ENCODE measurements at places on chromosomes 6 and 20.

DNA sequence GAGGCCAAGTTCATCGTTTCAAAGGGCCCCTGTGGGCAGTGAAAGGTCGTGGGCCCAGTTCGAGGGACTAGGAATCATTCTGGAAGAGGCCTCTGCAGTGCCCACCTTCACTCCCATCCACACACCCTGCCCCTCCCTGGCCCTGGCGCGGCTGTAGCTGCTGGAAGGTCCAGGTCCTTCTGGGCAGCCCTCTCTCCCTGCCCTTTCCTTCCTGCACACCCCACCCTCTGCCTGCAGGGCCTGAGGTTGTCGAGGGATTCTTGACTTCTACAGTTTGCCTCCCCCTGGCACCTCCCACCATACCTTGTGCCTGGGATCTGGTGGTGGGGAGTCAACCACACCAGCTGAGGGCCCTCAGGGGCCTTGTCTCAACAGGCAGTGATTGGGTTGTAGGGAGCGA is 4.5 kb upstream of the MYT1 start:
- no peak for DNase-seq

DNA sequence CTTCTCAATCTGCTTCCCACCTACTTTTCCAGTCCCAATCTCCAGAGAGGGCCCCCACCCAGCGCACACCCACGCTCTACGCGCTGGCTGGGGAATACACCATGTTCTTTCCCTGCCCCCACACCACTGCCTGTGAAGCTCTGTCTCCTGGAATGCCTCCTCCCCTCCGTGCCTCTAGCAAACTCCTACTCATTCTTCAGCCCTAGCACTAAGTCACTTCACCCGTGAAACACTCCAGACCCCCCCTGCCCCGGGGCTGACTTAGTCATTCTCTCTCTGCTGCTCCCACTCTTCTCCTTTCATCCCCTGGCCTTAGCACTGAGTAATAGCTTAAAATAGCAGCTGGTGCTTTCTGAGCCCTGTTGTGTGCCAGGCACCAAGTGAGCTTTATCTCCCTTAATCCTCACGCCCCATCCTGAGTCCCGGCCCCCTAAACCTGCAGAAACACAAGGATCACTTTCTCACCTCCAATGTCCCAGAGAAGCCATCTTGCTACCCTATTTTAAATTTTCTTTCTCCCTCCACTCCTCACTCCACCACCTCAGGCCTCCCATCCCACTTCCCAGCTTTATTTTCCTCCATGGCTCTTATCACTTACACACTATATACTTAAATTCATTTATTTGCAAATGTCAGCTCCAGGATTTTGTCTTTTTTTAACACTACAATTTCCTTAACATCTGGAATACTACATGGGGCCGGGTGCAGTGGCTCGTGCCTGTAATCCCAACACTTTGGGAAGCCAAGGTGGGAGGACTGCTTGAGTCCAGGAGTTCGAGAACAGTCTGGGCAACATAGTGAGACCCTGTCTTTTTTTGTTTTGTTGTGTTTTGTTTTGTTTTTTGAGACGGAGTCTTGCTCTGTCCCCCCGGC is 6.3 kb upstream of the PARD6B start:
- DNase-seq: peak; percentile 100

DNA sequence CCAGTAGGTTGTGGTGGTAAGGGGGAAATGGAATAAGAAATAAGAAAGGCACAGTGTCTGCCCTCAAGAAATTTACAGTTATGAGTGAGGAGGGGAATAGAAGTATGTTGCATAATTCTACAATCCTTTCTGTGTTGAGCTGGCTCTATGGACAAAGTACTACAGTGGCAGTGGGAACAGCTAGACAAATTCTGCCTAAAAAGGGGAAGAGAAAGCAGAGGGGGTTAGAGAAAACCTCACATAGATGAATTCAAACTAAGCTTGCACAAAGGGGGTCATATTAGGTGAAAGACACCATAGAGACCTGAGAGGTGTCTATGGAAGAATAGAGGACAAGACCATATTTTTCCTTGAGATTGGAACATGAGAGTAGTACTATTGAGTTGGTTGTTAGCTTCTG is 146.9 kb upstream of the VGLL2 start:
- no peak for DNase-seq

- DNase-seq: peak; percentile 90
These were observed 21.0 kb downstream of the PIGT start for GRCh38 chr20:45436732-45437485.

DNA sequence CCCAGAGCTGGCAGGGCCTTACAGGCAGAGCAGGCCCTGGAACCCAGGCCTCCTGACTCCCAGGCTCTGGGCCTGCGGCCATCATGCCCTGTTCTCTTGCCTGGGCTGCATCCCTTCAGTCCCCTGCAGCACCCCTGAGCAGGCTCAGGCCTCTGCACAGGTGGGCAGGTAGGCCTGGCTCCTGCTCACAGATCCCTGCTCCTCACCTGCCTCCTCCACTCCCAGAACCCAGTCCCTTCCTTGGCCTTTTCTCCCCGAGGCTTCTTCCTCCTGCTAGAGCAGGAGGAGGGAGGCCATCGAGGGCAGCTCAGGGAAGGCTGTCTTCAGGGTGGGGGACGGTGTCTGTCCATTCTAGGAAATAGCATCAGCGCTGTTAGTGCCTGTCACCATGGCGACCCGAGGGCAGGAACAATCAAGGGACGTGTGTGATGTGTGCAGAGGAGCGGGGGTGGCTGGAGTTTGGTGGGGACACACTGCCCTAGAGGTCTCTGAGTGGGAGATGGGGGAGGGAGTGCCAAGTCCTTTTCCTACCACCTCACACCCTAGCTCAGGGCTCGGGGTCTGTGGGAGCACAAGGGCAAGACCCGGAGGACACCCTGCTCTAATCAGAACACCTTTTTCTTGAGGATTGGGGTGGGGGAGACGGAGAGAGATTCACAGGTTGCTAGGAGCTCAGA is 26.6 kb downstream of the GLP1R start:
- DNase-seq: no peak

DNA sequence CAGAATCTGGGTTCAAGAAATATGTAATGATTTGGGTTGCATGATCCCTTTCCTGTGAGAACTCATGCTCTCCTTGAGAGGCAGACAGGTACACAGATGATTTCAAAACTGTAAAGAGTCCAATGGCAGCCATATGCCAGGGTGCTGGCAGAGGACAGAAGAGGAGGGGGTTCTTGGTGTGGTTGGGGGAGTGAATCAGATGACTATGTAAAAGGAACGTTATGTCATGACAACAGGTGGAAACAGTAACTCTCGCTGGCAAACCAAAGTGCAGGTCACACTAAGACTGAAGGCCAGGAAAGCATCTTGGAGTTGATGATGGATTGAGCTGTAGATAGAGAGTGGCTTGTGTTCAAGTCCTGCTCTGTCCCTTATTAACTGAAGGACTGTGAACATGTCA is 20.3 kb downstream of the OR2A4 start:
- no peak for DNase-seq

- no peak for DNase-seq
These were observed 10.0 kb upstream of the RIPOR3 start for GRCh38 chr20:50701041-50701963.

DNA sequence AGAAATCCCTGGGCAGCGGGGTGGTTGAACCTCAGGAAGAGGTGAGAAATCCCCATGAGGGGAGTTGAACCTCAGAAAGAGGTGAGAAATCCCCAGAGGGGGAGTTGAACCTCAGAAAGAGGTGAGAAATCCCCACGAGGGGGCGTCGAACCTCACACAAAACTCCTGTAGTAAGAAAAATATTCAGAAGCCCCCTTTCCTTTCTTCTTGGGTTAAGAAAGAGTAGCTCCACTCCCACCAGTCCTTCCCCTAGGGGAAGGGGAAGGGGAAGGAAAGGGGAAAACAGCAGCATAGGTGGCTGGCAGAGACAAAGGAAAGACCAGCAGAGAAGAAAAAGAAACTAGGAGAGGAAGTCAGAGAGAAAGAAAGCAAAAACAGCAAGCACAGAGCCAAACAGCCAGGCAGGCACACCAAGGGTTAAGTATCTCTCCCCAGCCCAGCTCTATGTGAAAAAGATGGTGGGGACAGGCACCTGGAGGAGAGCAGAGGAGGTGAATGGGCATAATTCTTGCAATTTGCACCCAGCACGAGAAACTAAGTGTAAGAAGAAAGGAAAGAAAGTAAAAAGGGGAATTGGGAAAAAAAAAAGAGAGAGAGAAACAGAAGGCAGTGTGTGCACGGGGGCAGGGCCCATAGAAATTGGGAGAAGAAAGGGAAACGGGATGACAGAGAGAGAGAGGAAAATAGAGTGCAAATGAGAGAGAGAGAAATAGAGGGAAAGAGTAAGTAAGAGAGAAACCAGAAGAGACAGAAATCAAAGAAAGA is 88.2 kb downstream of the PLG start:
- DNase-seq: peak; percentile 15

- DNase-seq: no peak
These were observed 318.5 kb downstream of the CDC5L start for GRCh38 chr6:44706011-44706410.

- no peak for DNase-seq
These were observed 34.5 kb upstream of the NOL4L start for GRCh38 chr20:32619586-32619985.

DNA sequence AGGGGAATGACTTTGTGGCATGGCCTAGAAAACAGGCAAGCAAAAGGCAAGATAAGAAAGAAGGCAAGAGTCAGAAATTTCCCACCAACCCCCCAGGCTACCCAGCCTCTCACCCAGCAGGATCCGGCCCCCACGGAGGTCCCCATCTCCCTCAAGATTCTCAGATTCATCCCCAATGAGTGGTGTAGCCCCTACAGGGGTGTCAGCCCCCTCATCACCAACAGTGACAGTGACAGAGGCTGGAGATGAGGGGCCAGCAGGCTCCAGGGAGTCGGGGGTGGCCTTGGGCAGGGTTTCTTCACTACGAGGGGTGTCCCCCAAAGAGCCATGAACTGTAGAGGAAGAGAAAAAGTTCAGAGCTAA is 1.0 kb downstream of the EHMT2 start:
- DNase-seq: no peak

- DNase-seq: no peak
These were observed 207.6 kb downstream of the TBC1D7 start for GRCh38 chr6:13120483-13121482.

GRCh38 chr6:136290410-136291010 is 864 bp upstream of the BCLAF1 start:
- peak; percentile 94 for DNase-seq

DNA sequence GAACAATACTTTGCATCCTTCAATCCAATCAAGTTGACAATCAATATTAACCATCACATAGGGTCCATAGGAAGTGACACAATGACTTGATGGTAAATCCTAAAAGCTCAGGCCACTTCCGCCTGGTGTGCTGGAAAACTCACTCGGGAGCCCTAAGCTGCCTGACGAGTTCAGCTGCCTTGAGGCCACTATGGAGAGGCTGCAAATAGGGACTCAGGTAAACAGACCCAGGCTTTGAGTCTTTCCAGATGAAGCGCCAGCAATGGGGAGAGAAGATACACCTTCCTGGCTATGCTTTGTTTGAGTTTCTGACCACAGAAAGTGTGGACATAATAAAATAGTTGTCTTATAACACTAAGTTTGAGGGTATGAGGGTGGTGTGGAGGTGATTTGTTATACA is 112.6 kb downstream of the GPR63 start:
- DNase-seq: no peak

DNA sequence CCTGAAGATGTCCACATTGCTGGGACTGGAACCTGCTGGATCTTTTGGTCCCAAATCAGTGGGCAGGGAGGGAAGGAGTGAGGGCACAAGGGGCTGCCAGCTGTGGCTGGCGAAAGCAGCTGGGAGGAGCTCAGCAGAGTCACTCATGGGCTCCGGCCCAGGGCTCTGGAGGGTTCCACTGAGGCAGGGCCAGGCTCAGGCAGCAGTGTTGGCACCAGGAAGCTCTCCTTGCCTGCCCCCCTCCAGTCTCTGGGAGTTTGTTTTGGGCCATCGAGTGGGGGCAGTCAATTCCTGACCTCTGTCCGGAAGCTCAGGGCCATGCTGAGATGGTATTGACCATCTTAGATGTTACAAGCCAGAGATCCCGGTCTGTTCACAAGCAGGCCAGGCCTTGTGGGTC is 39.1 kb upstream of the IRF4 start:
- no peak for DNase-seq

GRCh38 chr20:62766716-62767115 is 29.6 kb upstream of the MRGBP start:
- DNase-seq: no peak

DNA sequence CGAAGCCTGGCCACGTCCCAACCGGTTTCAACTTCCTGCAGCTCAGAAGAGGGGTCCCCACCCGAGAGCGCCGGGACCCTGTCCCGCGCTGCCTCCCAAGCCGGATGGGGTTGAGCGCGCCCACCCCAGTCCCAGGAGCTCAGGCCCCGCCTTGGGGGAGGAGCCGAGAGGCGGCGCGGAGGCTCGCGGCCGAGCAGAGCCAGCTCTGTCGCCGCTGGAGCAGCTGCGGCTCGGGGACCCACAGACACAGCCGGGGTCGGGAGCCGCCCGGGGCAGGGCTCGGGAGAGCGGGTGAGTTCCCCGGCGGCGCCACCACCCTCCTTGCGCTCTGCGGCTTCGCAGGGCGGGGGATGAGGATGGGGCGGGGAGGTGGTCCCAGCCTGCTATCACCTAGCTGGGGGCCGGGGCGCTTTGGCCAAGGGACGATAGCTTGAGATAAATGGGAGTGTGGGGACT is at the start of gene PPP1R16B:
Gene PPP1R16B (plus strand): TSS at position 196 of the 456 bp plus-strand sequence. CDS start 30,229 bp downstream, outside the sequence.
- DNase-seq: no peak

- no peak for DNase-seq
These were observed 555.3 kb upstream of the MAP3K7 start for GRCh38 chr6:91142154-91142553.

GRCh38 chr6:134610411-134610810 is 292.5 kb upstream of the SGK1 start:
- no peak for DNase-seq

GRCh38 chr6:141488488-141488887 is 644.2 kb upstream of the GJE1 start:
- peak; percentile 61 for DNase-seq

DNA sequence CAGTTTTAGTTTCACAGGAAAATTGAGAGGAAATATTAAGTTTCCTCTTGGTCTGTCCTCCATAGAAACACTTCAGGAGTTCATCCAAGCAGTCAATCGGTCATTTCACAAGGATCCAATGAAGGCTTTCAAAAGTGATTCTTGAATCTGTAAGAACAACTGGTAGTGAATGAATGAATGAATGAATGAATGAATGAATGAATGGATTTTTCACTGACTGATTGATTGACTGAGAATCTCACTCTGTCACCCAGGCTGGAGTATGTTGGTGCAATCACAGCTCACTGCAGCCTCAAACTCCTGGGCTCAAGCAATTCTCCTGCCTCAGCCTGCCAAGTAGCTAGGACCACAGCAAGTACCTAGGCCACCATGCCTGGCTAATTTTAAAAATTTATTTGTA is 39.4 kb upstream of the TAF8 start:
- DNase-seq: no peak

- no peak for DNase-seq
These were observed 8.7 kb upstream of the CST1 start for GRCh38 chr20:23759306-23759940.

GRCh38 chr20:52675375-52675774 is 296.8 kb upstream of the TSHZ2 start:
- no peak for DNase-seq

DNA sequence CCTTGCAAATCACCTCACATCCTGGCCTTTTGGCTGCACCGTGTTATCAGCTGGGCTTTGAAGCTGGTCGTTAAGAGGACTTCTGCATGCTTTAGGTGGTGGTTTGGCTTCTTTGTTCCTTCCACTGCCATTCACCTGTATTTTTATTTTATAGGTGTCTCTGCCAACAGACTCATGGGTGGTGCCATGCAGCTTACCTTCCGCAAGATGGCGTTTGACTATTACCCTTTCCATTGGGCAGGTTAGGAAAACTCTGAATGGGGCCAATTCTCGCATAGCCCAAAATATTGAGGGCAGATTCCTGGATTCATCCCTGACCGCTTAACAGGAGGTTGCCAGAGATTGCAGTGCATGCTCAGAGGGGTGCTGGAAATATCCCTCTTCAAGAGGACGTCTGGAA is 32.4 kb downstream of the TAF11 start:
- no peak for DNase-seq

- DNase-seq: no peak
These were observed 54.4 kb upstream of the MARCKS start for GRCh38 chr6:113802779-113803178.
